ENCODE measurements at places on chromosomes 6 and 20. TPM values are rescaled to one million over a fixed set of nuclear protein-coding genes. Genes with fewer than 3 reads are reported as not detected.

Gene KIF13A
- polyA plus RNA-seq = 8.4 TPM

Gene NKX2-2
- not detected for polyA plus RNA-seq

Gene FILIP1
- 6.4 TPM for polyA plus RNA-seq

Gene BCAS4
- 22.0 TPM for polyA plus RNA-seq

Gene HLA-DPA1
- 3.9 TPM for polyA plus RNA-seq

Gene LST1
- polyA plus RNA-seq = 0.37 TPM

DNA sequence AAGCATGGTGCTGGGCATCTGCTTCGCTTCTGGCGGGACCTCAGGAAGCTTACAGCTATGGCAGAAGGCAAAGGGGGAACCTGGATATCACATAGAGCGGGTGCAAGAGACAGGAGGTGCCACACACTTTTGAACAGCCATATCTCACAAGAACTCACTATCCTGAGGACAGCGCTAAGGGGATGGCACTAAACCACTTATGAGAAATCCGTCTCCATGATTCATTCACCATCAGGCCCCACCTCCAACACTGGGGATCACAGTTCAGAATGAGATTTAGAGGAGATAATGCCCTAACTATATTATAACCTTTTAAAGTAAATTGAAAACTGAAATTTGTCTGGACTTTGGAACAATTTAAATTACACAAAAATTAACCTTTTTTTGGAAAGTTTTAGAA, 37.8 kb upstream of the SUMO4 start:
- no peak for DNase-seq

DNA sequence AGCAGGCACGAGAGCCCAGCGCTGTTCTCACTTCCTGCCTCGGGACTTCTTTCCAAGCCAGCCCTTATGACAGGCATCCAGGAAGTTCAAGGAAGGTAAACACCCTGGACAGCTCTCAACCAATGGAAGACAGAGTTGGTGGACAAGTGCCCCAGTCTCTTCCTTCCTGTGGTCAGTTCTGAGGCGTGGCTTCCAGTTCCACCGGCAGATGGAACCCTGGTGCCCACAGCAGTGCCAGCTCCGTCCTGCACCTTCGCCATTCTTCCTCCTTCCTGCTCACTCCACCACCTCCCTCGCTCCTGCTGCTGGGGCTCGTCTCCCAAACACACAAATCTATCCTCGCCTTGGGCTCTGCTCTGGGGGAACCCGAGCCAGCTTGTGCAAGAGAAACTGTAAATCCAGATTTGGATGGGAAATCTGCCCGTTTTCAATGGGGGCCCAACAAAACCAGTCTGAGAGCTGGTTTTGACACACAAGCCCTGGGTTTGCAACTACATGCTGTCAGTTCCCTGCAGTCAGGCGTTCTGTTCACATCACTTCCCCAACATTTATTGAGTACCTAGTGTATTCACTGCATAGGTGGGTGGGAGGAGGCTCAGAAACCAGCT, 162.7 kb downstream of the GRM4 start:
- no peak for DNase-seq

DNA sequence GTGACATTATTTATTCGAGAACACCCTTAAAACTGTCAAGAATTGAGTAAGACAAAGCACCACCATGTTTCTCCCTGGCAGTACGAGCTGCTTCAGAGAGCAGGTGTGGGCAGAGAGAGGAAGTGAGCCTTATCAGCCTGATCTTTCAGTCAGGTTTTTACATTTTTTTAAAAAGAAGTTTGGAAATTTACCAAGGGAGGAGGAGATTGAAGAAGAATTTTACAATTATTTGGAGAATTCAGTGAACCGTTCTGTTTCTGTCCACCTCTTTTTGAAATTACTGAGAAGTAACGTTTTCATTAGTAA, 75.5 kb downstream of the ZDHHC14 start:
- no peak for DNase-seq

- no peak for DNase-seq
Observed at GRCh38 chr6:119535332-119535731, 185.8 kb upstream of the MAN1A1 start.

DNA sequence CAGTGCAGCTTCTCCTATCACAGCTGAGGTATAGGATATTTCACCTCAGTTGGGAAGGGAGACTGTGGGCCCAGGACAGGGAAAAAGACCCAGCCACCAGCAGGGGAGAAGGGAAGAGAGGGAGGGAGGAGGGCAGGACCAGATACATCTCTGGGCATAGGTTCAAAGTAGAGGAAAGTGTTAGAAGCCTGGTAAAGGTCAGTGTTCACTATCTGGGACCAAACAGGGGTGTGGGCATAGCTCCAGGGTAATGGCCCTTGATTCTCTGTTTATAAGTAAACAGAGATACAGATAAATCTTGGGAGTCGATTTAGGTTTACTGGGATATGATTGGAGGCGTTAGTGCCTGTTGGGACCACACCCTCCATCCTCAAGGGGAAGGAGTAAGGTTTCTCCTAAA, 266.2 kb downstream of the LRFN2 start:
- no peak for DNase-seq

DNA sequence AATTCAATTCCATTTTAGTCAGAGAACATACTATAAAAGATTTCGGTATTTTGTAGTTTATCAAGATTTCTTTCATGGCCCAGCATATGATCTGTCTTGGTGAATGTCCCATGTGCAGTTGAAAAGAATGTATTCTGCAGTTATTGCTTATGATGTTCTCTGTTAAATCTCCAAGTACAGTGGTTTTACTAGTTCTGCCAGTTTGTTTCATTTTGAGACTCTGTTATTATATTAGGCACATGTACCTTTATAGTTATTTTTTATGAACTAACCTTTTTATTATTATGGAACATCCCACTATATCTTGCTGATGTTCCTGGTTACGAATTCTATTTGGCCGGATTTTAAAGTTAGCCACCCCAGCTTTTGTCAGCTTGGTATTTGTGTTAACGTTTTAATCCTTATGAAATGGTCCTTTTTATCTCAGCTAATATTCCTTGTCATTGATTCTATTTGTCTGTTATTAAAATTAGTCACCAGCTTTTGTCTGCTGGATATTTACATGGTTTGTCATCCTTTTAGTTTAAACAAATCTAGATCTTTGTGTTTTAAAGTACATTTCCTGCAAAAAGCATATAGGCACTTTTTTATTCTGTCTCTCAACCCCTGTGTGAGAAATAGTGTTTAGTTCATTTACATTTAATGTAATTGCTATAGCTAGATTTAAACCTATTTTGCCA, 48.9 kb downstream of the VTA1 start:
- no peak for DNase-seq

DNA sequence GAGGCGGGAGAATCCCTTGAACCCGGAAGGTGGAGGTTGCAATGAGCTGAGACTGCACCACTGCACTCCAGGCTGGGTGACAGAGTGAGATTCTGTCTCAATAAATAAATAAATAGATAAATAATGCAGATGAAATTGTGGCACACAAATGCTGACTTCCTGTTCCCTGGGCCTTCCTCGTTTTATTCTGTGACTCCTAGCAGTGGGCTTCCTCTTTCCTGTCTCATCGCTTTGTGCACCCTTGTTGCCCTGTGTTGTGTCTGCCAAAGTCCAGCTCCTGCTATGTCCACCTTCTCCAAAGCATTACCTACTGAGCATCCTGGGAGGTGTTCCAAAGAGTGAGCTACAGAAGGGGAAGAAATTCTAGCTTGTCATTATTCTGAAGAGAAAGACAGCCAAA, 100.2 kb upstream of the TIAM2 start:
- DNase-seq = no peak

- no peak for DNase-seq
Observed at GRCh38 chr6:68695838-68696237, 60.8 kb downstream of the ADGRB3 start.

GRCh38 chr6:21666853-21667681, 73.5 kb downstream of the SOX4 start:
- DNase-seq = peak; percentile 83

DNA sequence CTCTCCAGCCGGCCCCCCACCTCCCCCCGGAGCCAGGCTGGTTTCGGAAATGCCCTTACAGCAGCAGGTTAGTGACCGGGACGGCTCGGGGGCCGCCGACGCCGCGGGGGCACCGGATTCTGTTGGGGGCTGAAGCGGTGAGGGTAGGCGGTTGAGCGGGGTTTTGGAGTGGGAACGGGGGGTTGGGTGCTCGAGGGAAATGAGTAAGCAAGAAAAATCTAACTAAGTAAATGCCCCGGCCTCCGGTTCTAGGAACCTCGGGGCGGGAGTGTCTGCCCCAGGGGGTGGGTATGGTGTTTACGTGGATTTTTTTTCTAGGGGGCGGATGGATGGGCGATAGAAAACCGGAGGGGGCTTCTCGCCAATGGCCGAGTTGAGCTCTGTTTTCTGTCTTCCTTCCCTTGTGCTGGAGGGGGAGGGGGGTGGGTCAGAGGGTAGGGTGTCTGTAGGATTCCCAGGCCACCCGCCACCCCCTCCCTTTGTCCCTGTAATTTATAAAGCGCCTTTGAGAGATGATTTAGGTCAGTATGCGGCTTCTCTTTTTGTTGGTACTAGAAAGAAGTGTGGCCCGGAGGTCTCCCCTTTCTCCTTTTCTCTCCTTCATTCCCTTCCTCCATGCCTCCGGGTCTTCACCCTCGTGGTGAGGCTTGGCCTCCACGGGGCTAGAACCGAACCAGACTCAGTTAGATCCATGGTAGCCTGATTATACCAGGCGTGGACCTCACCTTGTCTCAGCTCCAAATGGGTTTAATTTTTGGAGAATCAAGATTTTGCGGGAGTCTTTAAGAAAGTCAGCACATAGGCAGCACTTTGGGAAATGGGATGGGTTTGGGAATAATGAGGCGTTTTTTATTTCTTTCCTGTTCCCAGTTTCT, 2.3 kb downstream of the E2F3 start:
- peak; percentile 69 for DNase-seq

DNA sequence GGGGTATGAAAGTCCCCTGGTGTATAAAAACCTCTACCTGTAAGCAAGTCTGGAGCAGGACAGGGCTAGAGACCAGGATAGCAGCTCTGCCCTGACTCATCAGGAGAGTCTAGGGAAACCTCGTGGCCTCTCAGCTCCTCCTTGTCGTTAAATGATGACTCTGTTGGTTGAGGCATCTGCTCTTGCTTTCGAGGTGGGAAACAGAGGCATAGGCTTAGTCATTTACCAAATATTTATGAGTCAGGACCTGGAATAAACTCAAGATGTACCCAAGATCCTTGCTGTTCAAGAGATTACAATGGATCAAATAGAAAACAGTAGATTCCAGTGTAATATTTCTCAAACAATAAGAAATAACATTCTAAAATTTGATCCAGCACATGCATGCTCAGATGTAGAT, 5.5 kb downstream of the MANBAL start:
- DNase-seq = no peak

- peak; percentile 82 for DNase-seq
Observed at GRCh38 chr6:134065706-134066105, 13.3 kb upstream of the SLC2A12 start.

DNA sequence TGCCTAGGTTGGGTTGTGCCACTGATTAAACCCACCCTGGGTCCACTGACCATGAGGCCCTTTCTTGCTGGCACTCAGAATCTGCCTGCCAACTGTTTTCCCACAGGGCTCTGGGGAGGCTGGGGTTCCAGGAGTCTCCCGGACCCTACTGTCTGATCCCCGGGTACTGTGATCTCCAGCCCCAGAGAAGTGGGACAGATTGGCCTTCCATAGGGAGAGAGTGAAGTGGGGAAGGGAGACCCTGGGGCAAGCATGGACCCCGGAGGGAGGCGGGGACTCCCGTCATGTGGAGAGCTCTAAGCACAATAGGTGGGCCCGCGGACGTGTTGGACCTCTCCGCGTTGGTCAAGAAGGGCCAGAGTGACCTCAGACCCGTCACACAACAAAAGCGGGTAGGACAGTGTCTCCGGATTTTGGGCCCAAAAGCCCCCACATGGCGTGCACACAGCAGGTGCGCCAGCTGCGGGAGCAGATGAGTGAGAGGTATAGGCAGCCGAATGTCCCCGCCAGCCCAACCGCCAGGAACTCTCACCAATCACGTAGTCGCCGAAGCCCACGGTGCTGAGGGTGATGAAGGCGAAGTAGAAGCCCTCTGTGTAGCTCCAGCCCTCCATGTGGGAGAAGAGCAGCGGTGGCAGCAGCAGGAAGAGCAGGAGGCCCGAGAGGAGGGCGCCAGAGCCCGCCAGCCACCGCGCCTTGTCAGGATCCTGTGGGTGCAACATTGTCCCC, 10.6 kb downstream of the KCNK17 start:
- no peak for DNase-seq

DNA sequence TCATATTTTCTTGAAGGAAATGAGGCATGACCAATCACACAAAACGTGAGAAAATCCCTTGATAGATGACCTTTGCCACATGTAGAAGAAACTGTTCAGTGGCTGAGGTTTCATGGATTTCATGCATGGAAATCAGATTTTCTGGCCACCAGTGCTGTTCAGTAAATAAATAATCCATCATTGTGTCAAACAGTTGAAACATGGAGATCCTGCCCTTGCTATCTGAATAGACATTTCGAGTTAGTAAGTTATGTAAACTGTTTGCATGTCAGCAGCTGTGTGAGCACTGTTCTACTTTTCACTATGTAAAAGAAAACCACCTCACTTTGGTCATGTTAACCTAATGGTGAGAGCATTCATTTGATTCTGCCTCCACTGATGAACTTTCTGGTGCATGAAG, 793.9 kb upstream of the EPHA7 start:
- no peak for DNase-seq

DNA sequence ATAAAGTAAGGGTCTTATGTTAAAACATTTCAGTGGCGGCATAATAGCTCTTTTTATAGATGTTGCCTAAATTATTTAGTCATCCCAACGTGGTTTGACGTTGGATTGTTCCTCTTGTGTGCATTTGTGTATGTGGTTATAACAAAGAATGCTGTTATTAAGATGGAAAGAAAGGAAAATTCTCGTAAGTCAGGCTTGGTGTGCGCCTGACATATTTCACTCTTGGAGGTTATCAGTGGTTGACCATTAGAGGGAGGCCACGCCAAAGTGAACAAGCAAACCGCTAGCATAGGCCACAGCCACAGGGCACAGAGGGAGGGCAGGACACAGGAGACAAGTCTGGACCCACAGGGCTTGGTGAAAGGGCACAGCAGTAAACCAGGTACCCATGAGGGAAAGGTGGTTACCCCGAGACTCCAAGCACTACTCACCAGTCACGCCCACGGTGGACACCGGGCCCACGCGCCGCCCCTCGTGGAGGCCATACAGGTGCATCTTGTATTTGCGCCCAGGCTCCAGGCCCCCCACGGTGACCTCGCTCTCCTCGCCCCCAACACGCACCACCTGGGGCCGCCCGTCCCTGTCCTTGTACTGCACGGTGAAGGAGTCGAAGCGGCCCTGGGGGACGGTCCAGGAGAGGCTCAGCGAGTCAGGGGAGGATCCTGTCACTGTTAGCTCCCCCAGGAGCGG, 22.9 kb downstream of the CYP21A2 start:
- no peak for DNase-seq

- DNase-seq = no peak
Observed at GRCh38 chr6:117156741-117157140, 108.6 kb upstream of the VGLL2 start.

GRCh38 chr6:2881423-2881822, 21.7 kb downstream of the SERPINB9 start:
- no peak for DNase-seq

- DNase-seq = no peak
Observed at GRCh38 chr6:135738636-135739035, 112.9 kb upstream of the PDE7B start.

DNA sequence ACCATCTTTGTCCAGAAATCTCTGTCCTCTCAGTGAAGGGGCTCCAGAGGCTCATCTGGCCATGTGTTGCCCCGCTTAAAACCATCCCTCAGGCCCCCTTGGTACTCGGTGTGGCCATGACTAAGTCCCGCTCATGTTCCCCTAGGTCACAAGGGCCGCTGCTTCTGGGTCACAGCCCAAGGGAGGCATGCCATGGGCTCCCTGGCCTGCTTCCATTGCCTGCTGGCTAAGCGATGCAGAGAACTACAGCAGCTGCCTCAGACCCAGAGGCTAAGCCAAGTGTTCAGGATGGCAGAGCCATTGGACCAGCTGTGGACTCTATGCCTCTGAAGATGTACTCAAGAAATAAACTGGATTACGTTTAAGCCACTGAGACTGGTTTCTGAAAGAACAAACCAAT, 95.5 kb downstream of the ZFP64 start:
- DNase-seq = no peak
